CD4-positive, alpha-beta memory T cell (primary cell): ENCODE measurements at places on chromosomes 1 and 21.

DNA sequence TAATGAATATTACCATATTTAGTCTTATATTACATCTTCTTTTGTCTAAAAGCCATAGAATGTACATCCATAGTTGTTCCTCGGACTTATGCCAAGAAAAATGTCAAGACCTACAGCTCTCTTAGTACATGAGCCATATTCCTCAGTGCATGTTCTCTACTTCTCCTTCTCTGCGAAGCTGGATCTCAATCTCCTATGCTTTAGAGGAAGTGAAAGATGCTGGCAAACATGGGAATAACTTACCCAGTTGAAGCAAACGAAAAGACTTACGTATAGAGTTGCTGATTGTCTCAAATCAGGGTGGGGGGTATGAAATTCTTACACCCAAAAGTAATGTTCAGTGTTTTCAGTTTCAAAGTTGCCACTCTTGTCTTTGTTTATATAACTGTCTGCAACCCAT lies 32.7 kb downstream of the OR13G1 start:
- no peak for DNase-seq

DNA sequence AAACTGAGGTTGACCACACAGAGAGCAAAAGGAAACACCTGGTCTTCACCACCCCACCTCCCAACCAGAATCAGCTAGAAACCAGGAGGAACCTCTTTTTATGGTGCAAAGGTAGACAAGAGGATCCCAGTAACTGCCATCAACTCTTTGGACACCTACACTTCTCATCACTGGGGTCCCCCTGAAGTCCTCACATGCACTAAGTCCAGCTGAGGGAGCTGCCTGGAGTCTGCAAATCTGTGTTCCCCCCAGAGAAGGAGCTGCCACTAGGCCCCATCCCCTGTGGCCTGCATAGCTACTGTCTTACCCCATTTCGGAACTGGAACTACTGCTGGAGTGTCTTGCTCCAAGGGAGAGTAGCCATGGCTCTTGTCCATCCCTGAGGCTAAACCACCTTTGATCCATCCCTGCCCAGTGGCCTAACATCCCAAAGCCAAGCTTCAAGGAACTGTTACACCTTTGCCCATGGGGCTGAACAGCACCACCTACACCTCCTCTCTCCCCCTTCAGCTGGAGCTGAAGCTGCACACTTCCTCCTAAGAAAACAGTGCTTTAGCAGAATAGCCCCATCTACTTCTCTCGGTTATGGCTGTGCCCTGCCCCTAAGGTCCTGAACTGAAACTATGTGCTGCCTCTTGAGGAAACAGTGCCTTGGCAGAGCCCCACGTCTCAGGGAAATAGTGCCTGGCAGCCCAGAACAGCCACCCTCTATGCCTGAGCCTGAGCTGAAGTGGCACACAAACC lies 85.4 kb upstream of the CD53 start:
- peak; percentile 82 for DNase-seq

GRCh38 chr1:229378586-229379367 lies 35.9 kb upstream of the CCSAP start:
- no peak for DNase-seq

GRCh38 chr1:205988585-205988995 lies 14.6 kb downstream of the RAB7B start:
- no peak for DNase-seq

- peak; percentile 12 for DNase-seq
Measured at GRCh38 chr1:31412732-31413404, at the start of gene SERINC2. Gene SERINC2, plus strand, starts transcription at chr1:31413213. Its CDS starts 53 bp downstream, at chr1:31413266.

GRCh38 chr1:117176579-117176978 lies 34.1 kb downstream of the VTCN1 start:
- no peak for DNase-seq
